MCF 10A (cell line): ENCODE measurements at places on chromosomes 7 and 10. TPM values are rescaled to one million over a fixed set of nuclear protein-coding genes. Genes with fewer than 3 reads are reported as not detected.

GRCh38 chr10:49595003-49595712 lies 15.0 kb upstream of the SLC18A3 start:
- H3K27me3 ChIP-seq, result no peaks in the 10 kb centered on the region
- no peaks in the 10 kb centered on the region for H3K36me3 ChIP-seq
- H3K27ac ChIP-seq, result no peak overlapping the region
- H3K4me3 ChIP-seq, result no peak overlapping the region

- H3K27ac ChIP-seq, result no peak overlapping the region
- H3K4me1 ChIP-seq, result no peaks in the 10 kb centered on the region
- H3K4me3 ChIP-seq, result no peak overlapping the region
- peak; percentile 30 for DNase-seq
Observed at GRCh38 chr7:120733143-120733542, 124.8 kb downstream of the TSPAN12 start.

DNA sequence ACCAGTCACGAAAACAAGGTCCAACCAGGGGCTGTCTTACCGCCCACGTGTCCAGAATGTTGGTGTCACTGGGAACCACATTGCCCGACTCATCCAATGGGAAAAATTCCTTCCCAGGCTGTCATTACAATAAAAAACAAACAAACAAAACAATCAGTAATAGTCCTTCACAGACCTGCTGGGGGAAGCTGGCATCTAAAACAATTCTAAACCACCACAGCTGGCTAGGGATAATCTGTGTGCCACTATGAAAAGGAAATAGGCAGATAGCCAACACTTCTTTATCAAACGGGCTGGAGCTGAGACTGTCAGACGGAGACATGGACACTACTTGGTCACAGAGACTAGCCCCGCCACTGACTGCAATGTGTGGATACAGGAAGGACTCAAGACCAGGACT lies 9.2 kb downstream of the AKR1B1 start:
- peaks cover 22% of the 10 kb centered on the region for H3K4me1 ChIP-seq
- peak overlapping the region; percentile 89 for H3K27ac ChIP-seq
- H3K27me3 ChIP-seq, result no peaks in the 10 kb centered on the region

DNA sequence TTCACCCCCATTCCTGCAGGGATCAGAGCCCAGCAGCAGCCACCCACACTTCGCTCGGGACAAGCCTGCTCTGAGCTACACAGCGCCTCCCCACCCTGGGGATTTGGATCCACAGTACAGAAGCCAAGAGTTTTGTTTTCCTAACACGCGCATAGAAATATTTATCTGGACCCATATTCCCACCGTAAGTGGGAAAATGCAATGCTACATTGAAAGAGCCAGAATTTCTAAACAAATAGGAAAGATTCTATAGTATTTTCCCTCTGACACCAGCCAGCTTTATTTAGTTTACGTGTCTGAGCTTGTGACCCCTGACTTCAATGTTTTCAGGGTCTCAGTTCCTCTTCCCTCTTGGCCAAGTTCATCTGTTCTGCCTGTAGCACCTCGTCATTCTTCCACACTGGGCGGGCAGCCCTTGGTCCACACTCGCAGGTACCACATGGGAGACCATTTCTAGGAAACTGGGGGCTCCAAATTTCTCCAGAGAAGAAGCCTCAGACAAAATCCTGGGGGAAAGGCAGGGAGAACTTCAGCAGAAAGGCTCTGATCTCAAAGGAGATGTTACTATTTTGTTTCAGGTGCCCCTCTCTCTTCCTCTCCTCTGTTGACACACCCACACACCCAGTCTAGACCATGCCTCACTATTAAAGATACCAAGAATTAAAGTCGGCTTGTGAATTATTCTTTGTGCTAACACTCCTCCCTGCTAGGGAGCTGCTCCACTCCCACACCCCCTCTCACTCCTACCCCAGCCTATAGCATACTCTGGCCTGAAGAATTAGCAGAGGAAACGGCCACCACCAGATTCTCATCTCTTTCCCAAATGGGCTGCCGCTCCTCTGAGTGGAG lies 116.0 kb upstream of the PCGF5 start:
- no peaks in the 10 kb centered on the region for H3K4me1 ChIP-seq
- peaks cover 15% of the 10 kb centered on the region for H3K27me3 ChIP-seq
- no peaks in the 10 kb centered on the region for H3K36me3 ChIP-seq
- DNase-seq, result no peak
- no peak overlapping the region for H3K4me3 ChIP-seq

C10orf67 gene
- total RNA-seq, result 0.15 and 0.21 TPM in 2 replicates

DNA sequence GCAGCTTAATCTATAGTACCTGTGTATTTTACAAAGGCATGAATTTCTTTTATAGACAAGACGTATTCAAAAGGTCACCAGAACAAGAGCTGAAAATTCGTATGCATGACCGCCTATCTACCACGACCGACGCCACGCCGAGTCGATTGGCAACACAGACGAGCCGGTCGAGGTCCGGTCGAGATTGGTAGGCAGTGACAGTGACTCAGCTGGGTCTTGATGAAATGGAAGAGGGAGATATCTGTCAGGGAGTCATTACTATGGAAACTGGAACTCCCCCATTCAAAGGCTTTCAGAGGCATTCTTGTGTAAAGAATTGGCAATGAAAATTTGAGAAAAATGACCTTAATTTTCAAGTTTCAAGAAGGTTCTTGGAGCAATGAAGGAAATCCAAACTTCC lies 2.1 kb downstream of the ATP5MK start:
- H3K27ac ChIP-seq, result no peak overlapping the region
- H3K4me3 ChIP-seq, result peak overlapping the region; percentile 25
- DNase-seq, result no peak
- H3K27me3 ChIP-seq, result no peaks in the 10 kb centered on the region

- DNase-seq, result peak; percentile 71
- H3K27ac ChIP-seq, result no peak overlapping the region
- H3K27me3 ChIP-seq, result peaks cover 15% of the 10 kb centered on the region
- H3K36me3 ChIP-seq, result no peaks in the 10 kb centered on the region
Observed at GRCh38 chr10:111756217-111757061, 427.1 kb downstream of the GPAM start.

C10orf62 gene
- 0.26 TPM in 1 of 2 replicates, not detected in the other for total RNA-seq

DNA sequence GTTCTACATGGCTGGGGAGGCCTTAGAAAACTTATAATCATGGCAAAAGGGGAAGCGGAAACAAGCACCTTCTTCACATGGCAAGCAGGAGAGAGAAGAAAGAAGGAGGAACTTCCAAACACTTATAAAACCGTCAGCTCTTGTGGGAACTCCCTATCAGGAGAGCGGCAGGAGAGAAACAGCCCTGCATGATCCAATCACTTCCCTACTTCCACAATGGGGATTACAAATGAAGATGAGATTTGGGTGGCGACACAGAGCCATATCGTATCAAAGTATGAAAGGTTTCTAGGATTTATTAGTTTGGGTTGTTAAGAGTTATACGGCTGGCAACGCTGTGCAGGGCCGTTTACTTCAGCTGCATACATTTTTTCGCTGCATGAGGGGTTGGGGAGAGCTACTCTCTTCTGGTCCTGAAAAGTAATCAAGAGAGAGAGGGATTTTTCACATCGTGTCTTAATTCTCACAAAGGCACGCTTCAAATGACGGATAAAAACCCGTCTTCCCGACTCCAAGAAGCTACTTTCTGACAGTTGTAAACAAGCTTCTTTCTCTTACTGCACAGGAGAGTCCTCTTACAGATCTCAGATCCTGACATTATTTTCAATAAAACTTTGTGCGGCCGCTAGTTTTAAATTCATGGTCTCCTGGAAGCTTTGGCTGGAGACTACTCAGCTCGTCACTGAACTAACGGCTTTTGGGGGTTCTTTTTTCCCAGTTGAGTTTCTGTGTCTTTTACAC lies 751 bp upstream of the GTPBP10 start:
- H3K4me3 ChIP-seq, result peak overlapping the region; percentile 94
- no peaks in the 10 kb centered on the region for H3K27me3 ChIP-seq
- peak; percentile 2 for DNase-seq
- peaks cover 17% of the 10 kb centered on the region for H3K4me1 ChIP-seq

- H3K36me3 ChIP-seq, result peaks cover 8% of the 10 kb centered on the region
- H3K27ac ChIP-seq, result peak overlapping the region; percentile 22
- no peak overlapping the region for H3K4me3 ChIP-seq
- H3K27me3 ChIP-seq, result no peaks in the 10 kb centered on the region
- no peak for DNase-seq
- no peaks in the 10 kb centered on the region for H3K4me1 ChIP-seq
Observed at GRCh38 chr7:30149640-30150272, 15.0 kb downstream of the MTURN start.

KCNH2 gene
- total RNA-seq, result 0.09 TPM in 1 of 2 replicates, not detected in the other

MGAM2 gene
- total RNA-seq, result not detected in 2 replicates

- H3K4me1 ChIP-seq, result peaks cover 23% of the 10 kb centered on the region
- H3K27me3 ChIP-seq, result no peaks in the 10 kb centered on the region
- DNase-seq, result peak; percentile 90
- H3K27ac ChIP-seq, result no peak overlapping the region
- no peaks in the 10 kb centered on the region for H3K36me3 ChIP-seq
Observed at GRCh38 chr10:20598590-20598989, 298.5 kb downstream of the NEBL start.

- H3K36me3 ChIP-seq, result peaks cover 84% of the 10 kb centered on the region
- H3K27ac ChIP-seq, result peak overlapping the region; percentile 68
- H3K4me3 ChIP-seq, result no peak overlapping the region
- H3K4me1 ChIP-seq, result peaks cover 16% of the 10 kb centered on the region
Observed at GRCh38 chr10:87961314-87961713, 97.9 kb downstream of the PTEN start.

DNA sequence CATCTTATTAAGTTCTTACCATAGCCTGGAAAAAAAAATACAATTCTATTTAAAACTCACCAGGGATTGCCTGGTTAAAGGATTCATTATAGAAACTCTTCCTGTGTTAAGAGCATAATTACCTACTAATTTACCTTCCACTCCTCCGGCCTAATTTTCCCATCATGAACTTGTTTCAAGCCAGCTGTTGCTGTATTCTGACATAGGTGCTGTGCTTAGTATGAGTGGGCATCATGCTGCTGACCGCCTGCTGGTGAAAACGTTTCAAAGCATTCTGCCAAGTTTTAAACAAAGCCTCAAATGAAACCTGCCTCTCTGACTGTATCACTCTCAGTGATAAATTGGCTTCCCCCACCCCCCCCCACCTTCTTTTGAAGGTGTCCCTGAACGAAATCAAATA lies 47.8 kb upstream of the KCNMA1 start:
- peaks cover 7% of the 10 kb centered on the region for H3K36me3 ChIP-seq
- no peaks in the 10 kb centered on the region for H3K4me1 ChIP-seq
- H3K27me3 ChIP-seq, result no peaks in the 10 kb centered on the region
- no peak overlapping the region for H3K4me3 ChIP-seq
- H3K27ac ChIP-seq, result no peak overlapping the region

DNA sequence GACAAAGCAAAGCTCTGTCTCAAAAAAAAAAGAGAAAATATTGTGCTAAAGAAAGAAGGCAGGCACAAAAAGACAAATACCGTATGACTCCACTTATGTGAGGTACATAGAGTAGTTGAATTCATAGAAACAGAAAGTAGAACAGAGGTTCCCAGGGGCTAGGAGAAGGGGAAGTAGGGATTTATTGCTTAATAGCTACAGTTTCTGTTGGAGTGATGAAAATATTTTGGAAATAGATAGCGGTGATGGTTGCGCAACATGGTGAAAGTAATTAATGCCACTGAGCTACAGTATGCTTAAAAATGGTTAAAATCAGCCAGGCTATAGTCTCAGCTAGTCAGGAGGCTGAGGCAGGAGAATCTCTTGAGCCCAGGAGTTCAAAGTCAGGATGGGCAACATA lies 18.5 kb upstream of the NPFFR1 start:
- H3K4me3 ChIP-seq, result no peak overlapping the region
- H3K4me1 ChIP-seq, result peaks cover 6% of the 10 kb centered on the region
- no peaks in the 10 kb centered on the region for H3K27me3 ChIP-seq
- peak; percentile 52 for DNase-seq

FFAR4 gene
- total RNA-seq, result not detected in 2 replicates

GRCh38 chr10:62637249-62638061 lies 167.1 kb upstream of the ADO start:
- no peaks in the 10 kb centered on the region for H3K36me3 ChIP-seq
- no peak overlapping the region for H3K27ac ChIP-seq
- no peaks in the 10 kb centered on the region for H3K27me3 ChIP-seq
- H3K4me3 ChIP-seq, result no peak overlapping the region
- peak; percentile 47 for DNase-seq

KLF6 gene
- total RNA-seq, result 253 and 282 TPM in 2 replicates

AKR1C4 gene
- total RNA-seq, result not detected in 2 replicates

GRCh38 chr7:115135146-115135545 lies 213.3 kb downstream of the MDFIC start:
- H3K27me3 ChIP-seq, result peaks cover 13% of the 10 kb centered on the region
- DNase-seq, result no peak
- H3K36me3 ChIP-seq, result no peaks in the 10 kb centered on the region
- no peaks in the 10 kb centered on the region for H3K4me1 ChIP-seq
- H3K27ac ChIP-seq, result no peak overlapping the region
- H3K4me3 ChIP-seq, result no peak overlapping the region

GRCh38 chr10:127863231-127863825 lies 29.4 kb downstream of the CLRN3 start:
- H3K36me3 ChIP-seq, result peaks cover 5% of the 10 kb centered on the region
- peaks cover 18% of the 10 kb centered on the region for H3K27me3 ChIP-seq
- peak overlapping the region; percentile 80 for H3K27ac ChIP-seq
- no peak overlapping the region for H3K4me3 ChIP-seq
- no peaks in the 10 kb centered on the region for H3K4me1 ChIP-seq

GRCh38 chr7:139646566-139646965 lies 123.1 kb downstream of the CLEC2L start:
- H3K36me3 ChIP-seq, result peaks cover 28% of the 10 kb centered on the region
- H3K27me3 ChIP-seq, result no peaks in the 10 kb centered on the region
- peak overlapping the region; percentile 43 for H3K27ac ChIP-seq
- DNase-seq, result no peak

DNA sequence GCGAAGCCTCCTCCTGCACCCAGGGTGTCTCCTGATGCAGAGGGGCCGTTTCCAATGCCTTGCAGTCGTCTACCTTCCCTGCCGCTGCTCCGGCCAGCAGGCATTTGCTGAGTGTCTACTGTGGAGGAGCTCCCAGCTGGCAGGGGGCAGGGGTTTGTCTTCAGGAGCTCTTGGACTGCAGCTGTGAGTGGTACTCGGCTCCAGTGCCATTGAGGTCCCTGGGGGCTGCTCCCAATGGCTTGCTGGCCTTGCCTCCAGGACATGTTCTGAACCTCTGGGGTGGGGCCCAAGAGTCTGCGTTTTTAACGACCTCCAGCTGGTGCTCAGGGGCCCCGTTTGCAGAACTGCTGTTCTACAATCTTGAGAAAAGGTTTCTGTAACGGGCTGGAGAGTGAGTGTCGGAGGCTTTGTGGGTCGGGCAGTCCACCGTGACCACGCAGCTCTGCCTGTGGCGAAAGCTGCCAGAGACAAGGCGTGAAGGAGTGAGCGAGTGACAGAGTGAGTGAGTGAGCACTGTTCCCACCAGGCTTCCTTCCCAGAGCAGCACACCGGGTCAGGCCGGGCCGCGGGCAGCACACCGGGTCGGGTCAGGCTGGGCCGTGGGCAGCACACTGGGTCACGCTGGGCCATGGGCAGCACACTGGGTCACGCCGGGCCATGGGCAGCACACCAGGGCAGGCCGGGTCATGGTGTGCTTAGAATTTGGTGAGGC lies 520.2 kb downstream of the PTPRN2 start:
- H3K4me1 ChIP-seq, result no peaks in the 10 kb centered on the region
- no peak overlapping the region for H3K4me3 ChIP-seq
- no peaks in the 10 kb centered on the region for H3K27me3 ChIP-seq
- DNase-seq, result no peak

- peaks cover 14% of the 10 kb centered on the region for H3K36me3 ChIP-seq
- peak overlapping the region; percentile 53 for H3K27ac ChIP-seq
- DNase-seq, result no peak
- peaks cover 27% of the 10 kb centered on the region for H3K4me1 ChIP-seq
- H3K27me3 ChIP-seq, result no peaks in the 10 kb centered on the region
Observed at GRCh38 chr10:122861711-122862161, 16.1 kb upstream of the CUZD1 start.

LRCH4 gene
- total RNA-seq, result 21.4 and 22.3 TPM in 2 replicates
